HepG2 (cell line): ENCODE measurements at places on chromosomes 2 and 18. TPM values are rescaled to one million over a fixed set of nuclear protein-coding genes. Genes with fewer than 3 reads are reported as not detected.

- DNase-seq, result no peak
- H3K27ac ChIP-seq, result no peak overlapping the region
- H3K36me3 ChIP-seq, result no peaks in the 10 kb centered on the region
- H3K4me3 ChIP-seq, result no peak overlapping the region
- no peaks in the 10 kb centered on the region for H3K4me1 ChIP-seq
Observed at GRCh38 chr2:147826278-147827087, 18.3 kb upstream of the ACVR2A start.

DNA sequence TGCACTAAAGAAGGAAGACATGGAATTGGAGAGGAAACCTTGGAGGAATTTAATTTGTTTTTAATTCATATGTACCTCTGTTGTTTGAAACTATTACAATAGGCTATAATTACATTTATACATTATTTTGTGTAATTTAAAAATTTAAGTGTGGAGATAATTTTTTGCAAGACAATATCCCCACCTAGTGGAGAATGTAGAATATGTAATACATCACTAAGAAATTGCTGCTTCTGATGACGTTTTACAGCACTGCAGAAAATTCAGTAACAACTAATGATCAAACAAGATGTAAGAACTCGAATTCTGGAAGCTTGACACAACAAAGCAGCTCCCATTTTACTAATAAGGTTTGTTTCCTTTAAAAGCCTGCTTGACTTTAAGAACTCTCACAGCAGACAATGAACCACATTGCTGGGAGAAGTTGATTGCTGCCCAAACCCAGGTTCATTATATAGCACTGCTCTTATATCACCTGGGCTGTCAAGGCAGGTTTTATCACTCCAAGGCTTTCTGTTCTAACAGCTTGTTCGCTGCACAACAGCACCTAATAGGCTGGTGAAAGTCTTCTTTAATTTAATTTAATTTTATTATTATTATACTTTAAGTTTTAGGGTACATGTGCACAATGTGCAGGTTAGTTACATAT is 53.4 kb downstream of the THADA start:
- H3K27ac ChIP-seq, result no peak overlapping the region
- 0 out of 3 replicates have a peak, but pooled peaks cover 2% of the 10 kb centered on the region for H3K36me3 ChIP-seq
- H3K4me1 ChIP-seq, result peaks cover 11% of the 10 kb centered on the region
- H3K27me3 ChIP-seq, result no peaks in the 10 kb centered on the region

DNA sequence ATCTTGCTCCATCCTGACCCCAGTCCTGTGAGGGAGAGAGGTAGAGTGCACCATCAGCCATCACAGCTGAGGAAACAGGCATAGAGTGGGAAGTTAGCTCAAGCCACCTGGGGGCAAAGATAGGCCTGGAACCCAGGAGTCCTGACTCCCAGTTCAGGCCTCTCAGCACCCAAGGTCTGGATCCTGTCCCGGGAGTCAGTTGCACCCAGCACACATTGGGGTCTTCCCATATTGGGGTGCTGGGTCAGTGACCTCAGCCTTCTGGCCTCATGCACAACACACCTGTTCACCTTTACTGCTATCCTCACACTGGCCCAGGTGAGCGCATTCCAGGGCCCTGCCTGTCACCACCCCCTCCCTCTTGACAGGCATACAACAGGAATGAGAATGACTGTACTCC is 24.7 kb downstream of the ST8SIA5 start:
- H3K4me3 ChIP-seq, result no peak overlapping the region
- no peaks in the 10 kb centered on the region for H3K36me3 ChIP-seq
- peaks cover 3% of the 10 kb centered on the region; the same call in 1 of the 3 replicates for H3K27me3 ChIP-seq
- no peak overlapping the region for H3K27ac ChIP-seq
- DNase-seq, result no peak
- no peaks in the 10 kb centered on the region for H3K4me1 ChIP-seq

Gene ANKRD30B
- total RNA-seq, result not detected in 2 replicates

- H3K27ac ChIP-seq, result no peak overlapping the region
- DNase-seq, result no peak
- no peak overlapping the region for H3K4me3 ChIP-seq
- no peaks in the 10 kb centered on the region for H3K27me3 ChIP-seq
- peaks cover 72% of the 10 kb centered on the region for H3K36me3 ChIP-seq
Observed at GRCh38 chr2:55311444-55311870, 42.4 kb upstream of the MTIF2 start.

DNA sequence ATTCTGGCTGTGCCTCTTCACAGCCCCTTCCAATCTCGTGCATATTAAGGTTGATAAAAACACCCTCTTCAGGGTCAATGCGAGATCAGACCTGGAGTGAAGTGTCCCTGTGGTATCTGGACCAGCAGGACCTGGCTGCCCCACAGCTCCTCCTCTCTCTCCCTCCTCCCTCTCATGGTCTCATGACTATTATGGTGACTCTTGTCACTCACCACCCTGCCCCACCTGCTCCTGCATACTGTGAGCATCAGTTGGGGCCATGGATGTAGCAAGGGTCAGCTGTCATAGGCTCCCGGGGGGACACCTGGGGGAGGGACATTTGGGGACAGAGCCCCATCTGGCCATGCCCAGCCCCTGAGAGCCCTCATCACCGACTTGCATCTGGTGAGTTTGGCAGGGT is 50.2 kb downstream of the ODC1 start:
- no peak overlapping the region for H3K4me3 ChIP-seq
- peaks cover 41% of the 10 kb centered on the region for H3K4me1 ChIP-seq
- H3K27me3 ChIP-seq, result no peaks in the 10 kb centered on the region
- DNase-seq, result no peak

- DNase-seq, result no peak
- no peaks in the 10 kb centered on the region for H3K27me3 ChIP-seq
- no peak overlapping the region for H3K4me3 ChIP-seq
- H3K36me3 ChIP-seq, result no peaks in the 10 kb centered on the region
Observed at GRCh38 chr18:72419914-72420313, 124.2 kb downstream of the CBLN2 start.

DNA sequence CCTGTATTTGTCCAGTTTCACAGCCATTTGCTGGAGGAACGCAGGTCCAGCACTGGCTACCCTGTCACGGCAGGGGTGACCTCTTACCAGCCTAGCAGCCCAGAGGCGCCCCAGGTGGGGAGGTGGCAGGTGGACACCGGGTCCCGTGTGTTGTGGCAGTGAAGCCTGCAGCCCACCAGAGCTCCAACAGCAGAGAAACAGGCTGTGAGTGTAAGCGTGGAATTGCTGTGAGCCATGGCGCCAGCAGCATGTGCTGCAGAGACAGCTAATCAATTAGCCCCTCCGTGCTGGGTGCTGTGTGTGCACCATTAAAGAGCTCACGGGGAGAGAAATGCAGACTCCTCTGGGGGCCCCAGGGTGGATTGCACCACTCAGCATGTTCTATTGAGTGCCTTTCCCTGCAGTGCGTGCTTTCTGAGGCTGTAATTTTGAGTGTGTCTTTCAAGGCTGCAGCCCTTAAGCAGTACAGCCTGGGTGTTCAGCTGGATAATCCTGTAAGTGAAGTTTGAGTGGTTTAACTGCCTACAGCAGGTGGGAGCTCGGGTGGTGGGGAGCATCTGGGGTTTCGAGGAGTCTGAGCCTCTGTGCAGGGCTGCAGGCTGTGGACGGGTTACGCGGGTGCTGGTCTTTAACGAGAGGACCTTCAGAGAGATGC is 15.9 kb downstream of the RTP5 start:
- peaks cover 17% of the 10 kb centered on the region for H3K4me1 ChIP-seq
- no peak for DNase-seq
- no peak overlapping the region for H3K4me3 ChIP-seq
- peaks cover 49% of the 10 kb centered on the region for H3K27me3 ChIP-seq
- no peaks in the 10 kb centered on the region for H3K36me3 ChIP-seq

Gene RAD51AP2
- 0.07 and 0.11 TPM in 2 replicates for total RNA-seq

Gene TBR1
- not detected in 2 replicates for total RNA-seq

DNA sequence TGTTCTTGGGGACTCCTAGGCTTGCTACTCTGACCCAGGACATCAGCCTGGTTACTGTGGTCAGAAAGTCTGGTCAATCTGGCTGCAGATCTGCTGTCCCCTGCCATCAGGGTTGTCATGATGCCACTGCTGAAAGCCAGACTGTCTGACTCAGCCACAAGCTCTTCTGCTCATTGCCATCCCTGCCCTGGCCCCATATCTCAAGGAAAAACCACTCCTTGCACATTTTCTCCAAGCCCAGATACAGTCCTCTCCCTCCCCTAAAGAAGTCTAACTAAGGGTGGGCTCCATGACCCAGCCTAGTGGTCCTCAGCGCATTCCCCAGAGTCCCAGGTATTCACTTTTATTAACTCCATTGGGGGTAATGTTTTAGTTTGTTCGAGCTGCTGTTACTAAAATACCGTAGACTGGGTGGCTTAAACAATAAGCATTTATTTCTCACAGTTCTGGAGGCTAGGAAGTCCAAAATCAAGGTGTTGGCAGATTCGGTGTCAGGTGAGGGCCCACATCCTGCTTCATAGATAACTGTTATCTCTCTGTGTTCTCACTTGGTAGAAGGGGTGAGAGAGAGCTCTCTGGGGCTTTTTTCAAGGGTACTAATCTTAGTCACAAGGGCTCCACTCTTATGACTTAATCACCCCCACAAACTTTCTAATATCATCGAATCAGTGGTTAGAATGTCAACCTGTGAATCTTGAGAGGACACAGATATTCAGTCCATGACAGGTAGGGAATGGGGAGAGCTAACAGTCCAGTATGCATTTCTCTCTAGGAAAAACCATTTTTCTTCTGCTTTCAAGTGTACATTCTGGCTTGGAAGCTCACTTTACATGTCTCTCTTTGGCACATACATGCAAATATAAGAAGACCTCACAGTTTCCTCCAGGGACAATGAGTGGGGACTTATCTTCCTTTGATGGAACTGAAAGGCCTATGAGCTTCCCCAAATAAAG is 94.8 kb upstream of the CXCR4 start:
- H3K27ac ChIP-seq, result no peak overlapping the region
- H3K4me3 ChIP-seq, result no peak overlapping the region
- no peaks in the 10 kb centered on the region for H3K4me1 ChIP-seq
- no peak for DNase-seq
- H3K36me3 ChIP-seq, result no peaks in the 10 kb centered on the region
- H3K27me3 ChIP-seq, result no peaks in the 10 kb centered on the region

Gene MXD1
- total RNA-seq, result 6.4 and 7.7 TPM in 2 replicates

DNA sequence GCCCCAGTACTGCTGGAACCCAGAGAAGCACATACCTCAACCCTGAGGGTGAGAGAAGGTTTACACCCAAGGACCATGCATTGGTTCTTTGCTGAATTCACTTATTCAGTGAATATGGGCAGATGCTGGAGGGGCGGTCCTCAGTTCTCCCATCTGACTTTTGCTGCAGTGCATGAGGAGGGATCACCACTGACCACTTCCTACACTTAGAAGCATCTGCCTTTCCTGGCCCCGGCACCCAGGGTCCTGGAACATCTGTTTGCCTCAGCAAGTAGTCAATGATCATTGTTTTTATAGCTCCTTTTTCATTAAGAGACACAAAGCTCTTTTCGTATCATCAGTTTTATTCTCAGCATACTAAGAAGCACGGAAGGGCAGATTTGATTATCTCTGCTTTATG is 211.4 kb downstream of the SH3RF3 start:
- no peak overlapping the region for H3K27ac ChIP-seq
- no peak for DNase-seq
- no peaks in the 10 kb centered on the region for H3K36me3 ChIP-seq
- peaks cover 7% of the 10 kb centered on the region; the same call in 2 of the 3 replicates for H3K27me3 ChIP-seq
- no peak overlapping the region for H3K4me3 ChIP-seq

Gene PTPN4
- total RNA-seq, result 34.6 and 40.4 TPM in 2 replicates

DNA sequence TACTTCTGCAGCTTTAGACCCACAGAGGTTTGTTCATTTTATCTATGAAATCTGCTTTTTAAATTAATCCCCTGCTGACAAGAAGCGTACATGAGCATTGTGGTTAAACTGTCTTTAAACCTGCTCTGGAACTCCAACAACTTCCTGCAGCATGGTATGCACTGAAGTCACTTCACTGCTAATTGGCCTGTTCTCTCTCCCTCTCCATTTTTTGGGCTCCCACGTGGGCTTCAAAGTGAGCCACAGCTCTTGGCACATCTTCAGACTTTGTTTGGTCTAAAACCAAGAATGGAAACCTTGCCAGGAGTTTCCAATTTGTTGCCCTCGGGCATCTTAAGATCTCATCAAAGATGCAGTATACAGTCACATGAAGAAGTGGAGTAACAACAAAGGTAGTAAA is 311.4 kb downstream of the LRRTM1 start:
- H3K27ac ChIP-seq, result no peak overlapping the region
- H3K27me3 ChIP-seq, result no peaks in the 10 kb centered on the region
- no peak overlapping the region for H3K4me3 ChIP-seq

GRCh38 chr2:137435162-137435561 is 529.1 kb upstream of the HNMT start:
- H3K4me1 ChIP-seq, result no peaks in the 10 kb centered on the region
- no peak overlapping the region for H3K4me3 ChIP-seq
- H3K36me3 ChIP-seq, result no peaks in the 10 kb centered on the region
- H3K27me3 ChIP-seq, result no peaks in the 10 kb centered on the region

GRCh38 chr2:105712166-105712915 is 32.4 kb upstream of the NCK2 start:
- H3K36me3 ChIP-seq, result no peaks in the 10 kb centered on the region
- no peaks in the 10 kb centered on the region for H3K4me1 ChIP-seq
- DNase-seq, result peak; percentile 41
- H3K27ac ChIP-seq, result no peak overlapping the region
- H3K27me3 ChIP-seq, result peaks cover 32% of the 10 kb centered on the region; the same call in 2 of the 3 replicates

Gene LONRF2
- not detected in 2 replicates for total RNA-seq

Gene SP140
- total RNA-seq, result 0.79 and 0.80 TPM in 2 replicates
